Activated CD8-positive, alpha-beta T cell treated with anti-CD3 and anti-CD28 coated beads, Interleukin-2, amount 10 ng/mL, durations not matched to agents 7 days and 5 days (primary cell): ENCODE measurements at places on chromosomes 16 and 17. TPM values are rescaled to one million over a fixed set of nuclear protein-coding genes. Genes with fewer than 3 reads are reported as not detected.

Gene UTS2R
- not detected for total RNA-seq

Gene ITGAL
- 458 TPM for total RNA-seq

GRCh38 chr17:39195568-39196160 lies 1.8 kb downstream of the CACNB1 start:
- no peaks in the 10 kb centered on the region for H3K27me3 ChIP-seq
- peaks cover 26% of the 10 kb centered on the region for H3K36me3 ChIP-seq
- peak; percentile 49 for DNase-seq
- H3K27ac ChIP-seq = peak overlapping the region; percentile 83
- H3K4me1 ChIP-seq = peaks cover 51% of the 10 kb centered on the region

GRCh38 chr16:13968835-13969234 lies 48.9 kb downstream of the ERCC4 start:
- DNase-seq = no peak
- no peak overlapping the region for H3K4me3 ChIP-seq
- H3K27ac ChIP-seq = no peak overlapping the region
- H3K36me3 ChIP-seq = no peaks in the 10 kb centered on the region

DNA sequence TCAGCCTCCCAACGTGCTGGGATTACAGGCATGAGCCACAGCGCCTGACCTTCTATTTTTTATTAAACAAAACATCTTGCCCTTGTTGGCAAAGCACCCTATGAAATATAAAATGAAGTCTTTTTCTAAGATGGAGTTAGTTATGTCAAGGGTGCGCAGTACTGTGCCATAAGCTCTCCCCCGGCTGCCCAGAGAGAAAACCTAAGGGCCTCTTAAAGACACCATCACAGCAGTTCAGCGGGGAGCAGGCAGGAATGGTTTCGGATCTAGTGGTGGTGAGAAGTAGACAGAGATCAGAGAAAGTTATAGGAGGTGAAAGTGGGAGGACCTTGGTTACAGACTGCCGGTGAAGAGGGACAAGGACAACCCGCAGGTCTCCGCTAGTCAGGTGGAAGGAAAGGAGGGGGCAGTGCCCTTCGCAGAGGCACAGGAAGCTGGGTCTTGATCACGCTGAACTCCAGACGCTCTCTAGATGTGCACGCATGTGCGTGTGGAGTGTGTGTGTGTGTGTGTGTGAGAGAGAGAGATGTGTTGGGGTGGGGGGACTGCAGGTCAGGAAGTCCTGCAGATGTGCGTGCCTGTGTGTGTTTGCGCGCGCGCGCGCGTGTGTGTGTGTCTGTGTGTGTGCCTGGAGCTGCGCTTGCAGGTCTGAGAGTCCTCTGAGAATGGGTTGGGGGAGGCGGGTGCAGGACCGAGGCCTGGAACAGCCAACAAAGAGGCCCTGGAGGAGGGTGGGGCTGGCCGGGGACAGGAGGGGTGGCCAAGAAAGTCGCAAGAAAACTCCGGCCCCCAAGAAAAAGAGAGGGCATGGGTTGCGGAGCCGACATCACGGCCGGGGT lies 748 bp upstream of the CMTM3 start:
- no peaks in the 10 kb centered on the region for H3K27me3 ChIP-seq
- H3K36me3 ChIP-seq = peaks cover 37% of the 10 kb centered on the region
- peak overlapping the region; percentile 90 for H3K4me3 ChIP-seq
- peak; percentile 92 for DNase-seq
- H3K4me1 ChIP-seq = peaks cover 63% of the 10 kb centered on the region
